ENCODE measurements at places on chromosomes 2 and 18.

GRCh38 chr2:152537081-152537651, 180.1 kb downstream of the PRPF40A start:
- DNase-seq: no peak

DNA sequence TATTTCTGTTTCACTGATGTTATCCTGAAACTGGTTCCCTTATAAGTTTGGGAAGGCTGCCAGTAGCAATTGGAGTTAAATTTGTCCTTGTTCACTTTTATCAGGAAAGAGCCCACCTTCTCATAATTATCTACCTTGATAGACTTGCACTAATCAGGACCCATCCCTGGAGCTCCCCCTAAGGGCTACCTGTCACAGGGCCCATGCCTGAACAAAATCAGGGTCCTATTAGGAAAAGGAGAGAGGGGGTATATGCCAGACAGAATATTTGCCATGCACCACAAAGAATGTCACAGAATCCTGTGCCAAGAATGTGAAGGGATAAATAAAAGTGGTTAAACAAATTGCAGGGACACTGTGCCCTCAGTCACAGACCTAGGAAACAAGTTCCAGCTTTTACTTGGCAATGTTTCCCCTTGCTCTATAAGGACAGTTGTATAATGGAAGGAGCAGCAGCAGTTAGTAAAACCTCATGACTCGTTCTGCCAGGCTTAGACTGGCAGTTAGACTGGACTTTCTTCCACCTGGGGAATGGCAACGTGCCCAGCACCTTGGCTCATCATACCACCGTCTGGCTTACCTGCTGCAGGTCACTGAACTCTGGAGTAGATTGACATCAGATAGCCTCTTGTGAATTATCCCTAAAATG, 32.3 kb upstream of the VWC2L start:
- DNase-seq: no peak

GRCh38 chr2:62547854-62548253, 41.9 kb upstream of the TMEM17 start:
- no peak for DNase-seq

- DNase-seq: no peak
These were observed 209.2 kb upstream of the STK17B start for GRCh38 chr2:196380575-196380974.

DNA sequence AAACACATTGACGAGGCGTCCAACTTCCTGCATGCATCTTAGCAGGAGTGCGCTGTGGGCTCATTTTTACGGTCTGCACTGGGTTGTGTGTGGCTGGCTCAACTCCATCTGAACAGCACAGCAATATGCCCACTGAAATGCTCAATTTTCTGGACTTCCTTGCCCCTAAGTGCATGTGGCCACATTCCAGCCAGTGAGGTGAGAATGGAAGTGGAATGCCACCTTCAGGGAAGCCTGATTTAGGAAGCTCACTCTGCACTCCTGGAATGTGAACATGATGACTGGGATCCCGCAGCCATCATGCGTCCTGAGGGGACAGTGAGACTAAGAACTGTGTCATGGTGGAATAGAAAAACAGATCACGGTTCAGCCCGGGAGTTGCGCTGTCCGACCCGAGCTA, 76.2 kb downstream of the PSMG2 start:
- no peak for DNase-seq

DNA sequence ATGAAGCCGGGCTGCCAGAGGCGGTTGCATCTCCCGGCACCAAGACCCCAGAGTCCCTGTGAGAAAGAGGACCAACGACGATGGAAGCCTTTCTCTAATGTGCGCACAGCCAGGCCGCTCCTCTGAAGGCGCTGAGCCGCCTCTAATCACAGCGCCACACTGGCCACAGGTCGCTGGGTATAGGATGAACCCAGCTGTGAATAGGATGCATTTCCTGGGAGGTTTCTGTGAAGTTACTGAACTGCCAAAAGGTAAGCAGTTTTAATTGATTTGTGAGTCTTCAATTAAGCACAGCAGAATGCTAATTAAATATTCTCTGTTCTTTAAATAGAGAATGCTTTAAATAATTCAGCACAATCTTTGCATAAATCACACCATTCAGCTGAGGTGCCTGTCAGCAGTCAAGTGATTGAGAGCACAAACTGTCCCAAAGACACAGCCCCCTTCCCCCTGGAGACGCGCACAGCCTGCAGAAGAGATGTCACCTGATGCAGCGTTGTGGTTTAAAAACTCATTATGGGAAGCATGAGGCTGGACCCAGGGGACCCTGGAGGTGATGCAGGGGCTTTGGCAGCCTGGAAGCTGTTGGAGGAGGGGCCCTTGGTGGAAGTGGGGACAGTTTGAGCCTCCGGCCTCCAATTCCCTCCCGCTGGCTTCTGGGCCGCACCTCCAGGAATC, 98.1 kb downstream of the RTP5 start:
- no peak for DNase-seq

DNA sequence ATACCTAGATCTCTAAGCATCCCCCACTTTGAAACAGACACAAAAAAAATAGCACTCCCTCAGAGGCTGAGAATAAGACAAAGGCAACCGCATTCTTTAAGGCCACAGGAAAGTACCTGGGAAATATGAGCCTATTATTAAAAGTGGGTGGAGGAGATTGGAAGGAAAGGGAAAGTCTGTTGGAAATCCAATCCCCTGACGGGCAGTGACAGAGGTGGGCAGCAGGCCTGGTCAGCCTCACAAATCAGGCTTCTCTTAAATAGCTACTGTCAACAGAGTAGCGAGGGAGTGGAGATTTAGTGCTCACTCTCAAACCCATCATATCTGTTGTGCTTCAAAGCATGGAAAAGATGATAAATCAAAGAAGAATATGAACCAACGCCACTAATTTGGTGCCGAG, 324.4 kb downstream of the ALK start:
- DNase-seq: no peak

GRCh38 chr2:213751446-213751845, 467.2 kb downstream of the SPAG16 start:
- no peak for DNase-seq

DNA sequence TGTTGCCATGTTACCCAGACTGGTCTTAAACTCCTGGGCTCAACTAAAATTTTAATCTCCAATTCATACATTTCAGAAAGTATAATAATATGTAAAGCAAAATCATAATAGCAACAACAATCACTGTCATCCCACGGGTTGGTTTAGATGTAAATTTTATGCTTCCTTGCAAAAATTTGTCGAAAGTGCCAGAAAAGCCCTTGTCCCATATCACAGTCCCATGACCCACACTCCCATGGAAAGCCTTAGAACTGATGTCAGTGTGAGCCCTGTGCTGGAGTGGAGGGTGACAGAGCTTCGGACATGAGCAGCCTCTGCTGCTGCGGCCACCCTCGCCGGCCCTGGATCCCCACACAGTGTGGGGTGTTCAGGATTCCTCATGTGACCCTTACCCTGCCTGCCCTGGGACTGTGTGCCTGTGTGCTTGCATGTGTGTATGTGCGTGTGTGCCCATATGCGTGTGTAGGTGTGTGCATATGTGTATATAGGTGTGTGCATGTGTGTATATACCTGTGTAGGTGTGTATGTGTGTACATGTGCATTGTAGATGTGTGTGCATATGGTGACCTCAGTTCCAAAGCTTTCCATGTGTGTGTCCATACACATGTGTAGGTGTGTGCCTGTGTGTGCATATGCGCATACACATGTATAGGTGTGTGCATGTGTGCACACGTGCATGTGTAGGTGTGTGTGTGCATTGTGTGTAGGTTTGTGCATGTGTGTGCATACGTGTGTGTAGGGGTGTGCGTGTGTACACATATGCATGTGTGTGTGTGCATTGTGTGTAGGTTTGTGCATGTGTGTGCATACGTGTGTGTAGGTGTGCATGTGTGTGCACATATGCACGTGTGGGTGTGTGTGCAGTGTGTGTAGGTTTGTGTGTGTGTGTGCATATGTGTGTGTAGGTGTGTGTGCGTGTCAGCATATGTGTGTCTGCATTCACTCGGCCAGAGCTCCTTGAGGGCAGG, 65.1 kb downstream of the HPCAL1 start:
- no peak for DNase-seq

GRCh38 chr2:239382384-239382880, 18.4 kb downstream of the HDAC4 start:
- DNase-seq: no peak

DNA sequence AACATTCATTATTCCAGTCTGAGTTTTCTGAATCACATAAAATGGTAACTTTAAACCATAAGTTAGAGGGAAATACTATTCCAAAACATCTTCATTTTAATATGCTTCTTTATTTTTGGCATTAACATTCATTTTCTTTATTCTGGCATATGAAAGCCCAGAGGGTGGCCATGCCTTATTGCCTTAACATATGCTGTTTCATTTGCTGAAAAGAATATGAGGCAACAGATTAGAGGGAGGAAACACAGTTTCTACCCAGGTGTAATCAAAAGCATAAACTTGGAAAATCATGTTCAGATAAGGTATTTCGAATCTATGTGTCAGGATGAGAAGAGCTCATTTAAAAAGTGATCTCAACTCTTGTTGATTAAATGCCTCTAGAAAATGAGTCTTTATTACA, 379.9 kb upstream of the DSEL start:
- DNase-seq: no peak

DNA sequence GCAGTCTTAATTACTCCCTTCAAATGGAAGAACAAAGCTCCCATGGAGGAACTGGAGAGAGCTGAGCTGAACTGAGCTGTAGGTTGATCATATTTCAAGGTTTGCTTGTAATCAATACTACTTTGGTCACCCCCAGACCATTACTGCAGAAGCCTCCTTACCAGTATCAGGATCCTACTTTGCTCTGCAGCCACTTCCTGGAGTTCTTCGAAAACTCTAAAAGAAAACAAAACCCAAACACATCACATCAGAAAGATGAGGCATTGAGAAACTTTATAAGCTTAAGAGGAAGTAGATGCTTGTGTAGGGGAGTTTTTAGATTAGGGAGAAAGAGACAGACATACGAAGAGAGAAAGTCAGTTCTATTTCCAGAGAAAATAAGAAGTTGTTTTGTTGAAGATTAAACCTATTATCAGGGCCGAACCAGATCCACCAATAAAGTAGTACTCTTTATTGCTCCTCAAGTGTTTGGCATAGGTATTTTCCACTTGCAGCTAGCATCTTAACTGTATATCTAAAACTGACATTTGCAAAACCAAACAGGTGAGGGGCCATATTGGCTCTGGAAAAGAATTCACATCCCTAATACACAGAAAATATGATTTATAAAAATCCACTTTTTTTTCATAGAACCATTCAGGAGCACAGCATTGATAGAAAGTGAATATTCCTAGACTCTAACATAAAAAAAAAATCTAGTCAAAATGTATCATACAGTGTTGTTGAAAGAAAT, 166.9 kb upstream of the KLF7 start:
- DNase-seq: no peak

- DNase-seq: no peak
These were observed 426.0 kb downstream of the TGIF1 start for GRCh38 chr18:3875961-3876360.

Measured in activated T-cell treated with anti-CD3 and anti-CD28 coated beads for 48 hours (primary cell).